ENCODE measurements at places on chromosomes 2 and 18.
A peak's percentile ranks its signal among the peaks of the same experiment; 100 is the strongest.

- DNase-seq: no peak
Measured at GRCh38 chr2:41707790-41708451, 339.9 kb upstream of the PKDCC start.

DNA sequence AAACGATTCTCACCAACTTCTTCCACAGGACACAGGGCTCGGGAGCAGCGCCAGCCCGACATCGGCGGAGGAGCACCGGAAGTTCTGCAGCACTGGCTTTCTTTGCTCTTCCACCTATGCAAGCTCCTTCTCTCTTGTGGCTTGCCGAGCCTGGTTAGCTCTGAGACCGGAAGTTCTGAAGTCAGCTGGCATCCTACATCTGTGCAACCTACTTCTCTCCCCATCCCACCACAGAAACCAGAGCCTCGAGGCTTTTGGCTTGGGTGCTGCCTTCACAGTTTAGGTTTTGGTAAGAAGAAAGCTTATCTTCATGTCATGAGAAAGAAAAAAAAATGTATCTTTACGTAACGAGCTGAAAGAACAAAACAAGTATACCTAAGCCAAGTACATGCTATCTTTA is 111.7 kb downstream of the ANKRD44 start:
- peak; percentile 2 for DNase-seq

- no peak for DNase-seq
Measured at GRCh38 chr2:64562148-64562784, 38.1 kb downstream of the AFTPH start.

DNA sequence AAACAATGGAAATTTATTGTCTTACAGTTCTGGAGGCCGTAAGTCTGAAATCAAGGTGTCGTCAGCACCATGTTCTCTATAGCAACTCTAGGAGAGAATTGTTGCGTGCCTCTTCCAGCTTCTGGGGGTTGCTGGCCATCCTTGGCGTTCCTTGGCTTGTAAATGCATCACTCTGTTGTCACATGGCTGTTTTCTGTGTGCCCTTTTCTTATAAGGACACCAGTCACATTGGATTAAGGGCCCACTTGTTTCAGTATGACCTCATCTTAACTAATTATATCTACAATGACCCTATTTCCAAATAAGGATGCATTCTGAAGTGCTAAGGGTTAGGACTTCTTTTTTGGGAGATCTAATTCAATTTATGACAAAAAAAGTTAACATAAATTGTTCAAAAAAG is 1.4 kb upstream of the PLEK start:
- no peak for DNase-seq

DNA sequence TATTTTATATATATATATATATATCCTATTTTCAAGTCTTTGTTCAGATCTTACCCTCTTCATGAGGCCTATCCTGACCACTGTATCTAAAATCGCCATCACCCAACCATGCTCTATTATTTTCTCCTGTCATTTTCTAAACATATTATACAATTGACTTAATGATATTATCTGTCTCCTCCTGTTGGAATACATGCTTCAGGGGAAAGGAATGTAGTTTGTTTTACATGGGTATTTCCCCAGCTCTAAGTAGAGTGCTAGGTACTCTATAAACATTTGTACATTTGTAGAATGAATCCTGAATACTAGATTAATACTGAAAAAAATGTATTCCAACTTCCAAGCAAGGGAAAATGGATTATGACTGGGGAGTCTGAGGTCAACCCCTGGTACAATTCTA is 26.2 kb downstream of the TTC21B start:
- DNase-seq: no peak

DNA sequence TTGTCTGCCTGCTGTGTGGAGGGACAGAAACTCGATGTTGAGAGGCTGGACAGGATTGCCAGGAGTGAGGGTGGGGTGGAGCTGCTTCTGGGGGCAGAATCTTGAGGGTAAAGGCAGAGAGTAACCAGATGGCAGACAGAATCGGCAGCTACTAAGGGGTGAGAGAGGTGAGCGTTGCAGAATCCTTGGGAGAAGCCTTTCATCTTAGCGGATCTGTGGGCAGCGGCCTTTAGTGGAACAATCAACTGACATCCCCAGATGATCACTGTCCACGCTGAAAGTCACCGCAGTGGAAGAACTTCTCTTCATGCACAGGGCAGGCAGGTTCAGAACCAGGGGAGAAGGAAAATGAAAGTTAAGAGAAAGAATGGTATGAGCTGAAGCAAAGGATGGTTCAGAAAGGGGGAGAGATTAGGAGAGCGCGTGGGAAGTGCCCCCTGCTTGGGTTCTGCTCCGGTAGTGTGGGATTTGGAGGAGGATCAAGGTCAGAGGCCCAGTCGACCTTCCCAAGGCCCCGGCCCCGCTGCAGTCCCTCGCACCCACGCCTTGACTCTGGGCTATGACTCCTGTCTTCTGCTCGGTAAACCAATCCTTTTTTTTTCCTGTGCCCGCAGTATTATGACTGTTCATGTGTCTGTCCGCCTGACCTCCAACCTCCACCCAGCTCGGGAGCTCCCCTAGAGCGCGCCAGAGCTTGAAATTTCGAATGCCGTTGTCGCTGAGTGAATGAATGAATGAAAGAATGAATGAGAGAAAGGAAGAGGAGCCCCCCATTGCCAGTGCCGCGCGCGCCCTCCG is 584 bp downstream of the BOLA3 start:
- DNase-seq: no peak

- no peak for DNase-seq
Measured at GRCh38 chr2:62732262-62732777, 26.8 kb downstream of the EHBP1 start.

GRCh38 chr2:88896971-88897370 is 205.5 kb downstream of the RPIA start:
- DNase-seq: no peak

DNA sequence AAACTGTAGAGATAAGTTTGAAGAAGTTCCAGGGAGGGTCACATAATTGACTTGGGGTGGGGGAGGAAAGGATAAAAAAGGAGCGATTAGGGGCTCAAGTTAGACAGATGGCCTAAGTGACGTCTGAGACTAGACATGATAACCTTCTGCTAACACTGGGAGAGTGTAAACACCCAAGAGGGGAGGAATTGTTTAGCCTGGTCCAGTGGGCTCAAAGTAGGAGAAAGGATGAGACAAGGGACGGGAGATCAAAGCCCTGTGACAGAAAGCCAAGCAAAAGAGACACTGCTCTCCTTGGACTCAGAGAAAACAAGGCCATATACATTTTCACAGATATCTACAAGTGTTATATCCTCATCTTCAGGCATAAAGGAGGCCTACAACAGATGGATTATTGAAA is 45.5 kb upstream of the IHH start:
- DNase-seq: no peak

GRCh38 chr2:15693926-15694588 is 102.4 kb downstream of the DDX1 start:
- DNase-seq: no peak

- DNase-seq: peak; percentile 14
Measured at GRCh38 chr2:235027558-235028214, 75.9 kb downstream of the SH3BP4 start.

DNA sequence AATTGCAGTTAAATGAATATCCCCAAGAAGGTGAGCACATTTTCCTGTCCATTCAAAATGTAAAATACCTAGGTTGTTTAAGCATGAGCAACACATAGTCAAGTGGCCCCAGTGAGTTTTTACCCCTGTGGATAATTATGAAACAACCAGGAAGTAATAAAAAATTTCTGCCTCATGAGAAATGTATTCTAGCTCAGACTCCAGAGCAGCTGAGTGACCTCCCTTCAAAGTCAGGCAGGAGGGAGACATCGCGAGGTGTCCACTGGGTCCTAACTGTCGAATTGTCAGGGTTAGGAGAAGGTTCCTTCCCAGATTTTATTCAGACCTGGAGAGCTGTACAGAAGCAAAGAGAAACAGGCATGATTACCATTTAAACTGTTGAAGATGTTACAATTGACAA is 416.6 kb upstream of the SMIM21 start:
- no peak for DNase-seq

DNA sequence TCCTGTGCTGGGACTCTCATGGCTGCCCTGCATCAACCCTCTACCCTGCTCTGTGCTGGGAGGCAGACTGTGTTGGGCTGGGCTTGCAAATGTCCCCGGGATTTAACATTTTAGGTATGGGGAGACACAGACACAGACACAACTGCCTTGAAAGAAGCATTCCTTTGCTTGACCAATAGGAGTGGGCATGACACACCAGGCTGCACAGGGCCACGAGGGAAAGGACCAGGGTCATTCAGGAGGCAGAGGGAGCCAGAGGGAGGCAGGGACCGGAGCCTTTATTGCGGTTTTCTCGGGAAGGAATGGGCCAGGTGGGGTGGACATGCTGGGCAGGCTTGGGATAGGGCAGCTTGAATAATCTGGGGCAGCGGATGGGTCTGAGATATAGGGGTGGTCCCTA is 238.7 kb upstream of the COPS8 start:
- DNase-seq: no peak

DNA sequence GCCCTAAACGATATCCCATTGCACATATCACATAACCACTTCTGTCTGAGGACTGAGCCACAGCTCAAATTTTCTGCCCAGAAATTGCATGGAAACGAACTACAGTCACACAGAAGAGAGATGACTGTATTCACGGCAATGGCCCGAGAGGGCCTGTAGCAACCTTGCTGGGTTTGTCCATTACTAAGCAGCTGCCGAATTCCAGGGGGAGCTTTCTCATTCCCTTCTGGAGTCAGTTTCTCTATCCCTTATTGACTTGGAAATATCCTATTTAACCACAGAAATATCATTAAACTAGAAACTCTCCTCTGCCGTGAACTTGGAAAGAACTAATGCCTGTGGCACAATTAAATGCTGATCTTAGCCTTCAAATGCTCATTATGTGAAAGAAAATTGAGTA is 183.9 kb downstream of the DNER start:
- DNase-seq: no peak

DNA sequence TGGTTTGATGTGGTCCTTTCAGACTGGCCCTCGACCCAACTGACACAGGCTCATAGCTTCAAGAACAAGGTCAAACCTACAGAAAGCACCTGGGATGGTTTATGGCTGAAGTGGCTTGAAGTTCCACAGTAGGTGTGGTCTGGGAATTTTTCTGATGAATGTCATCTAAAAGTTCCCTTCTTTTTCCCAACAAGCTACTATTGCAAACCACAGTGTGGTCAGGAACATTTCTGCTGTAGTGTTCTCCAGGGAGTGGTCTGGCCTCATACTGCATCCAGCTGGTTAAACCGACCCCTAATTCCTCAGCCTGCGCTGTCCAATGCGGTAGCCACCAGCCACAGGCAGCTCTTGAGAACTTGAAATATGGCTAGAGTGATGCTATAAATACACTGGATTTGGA is 92.7 kb downstream of the FAM124B start:
- DNase-seq: no peak

GRCh38 chr18:48098007-48098406 is 167.5 kb upstream of the SMAD2 start:
- no peak for DNase-seq

DNA sequence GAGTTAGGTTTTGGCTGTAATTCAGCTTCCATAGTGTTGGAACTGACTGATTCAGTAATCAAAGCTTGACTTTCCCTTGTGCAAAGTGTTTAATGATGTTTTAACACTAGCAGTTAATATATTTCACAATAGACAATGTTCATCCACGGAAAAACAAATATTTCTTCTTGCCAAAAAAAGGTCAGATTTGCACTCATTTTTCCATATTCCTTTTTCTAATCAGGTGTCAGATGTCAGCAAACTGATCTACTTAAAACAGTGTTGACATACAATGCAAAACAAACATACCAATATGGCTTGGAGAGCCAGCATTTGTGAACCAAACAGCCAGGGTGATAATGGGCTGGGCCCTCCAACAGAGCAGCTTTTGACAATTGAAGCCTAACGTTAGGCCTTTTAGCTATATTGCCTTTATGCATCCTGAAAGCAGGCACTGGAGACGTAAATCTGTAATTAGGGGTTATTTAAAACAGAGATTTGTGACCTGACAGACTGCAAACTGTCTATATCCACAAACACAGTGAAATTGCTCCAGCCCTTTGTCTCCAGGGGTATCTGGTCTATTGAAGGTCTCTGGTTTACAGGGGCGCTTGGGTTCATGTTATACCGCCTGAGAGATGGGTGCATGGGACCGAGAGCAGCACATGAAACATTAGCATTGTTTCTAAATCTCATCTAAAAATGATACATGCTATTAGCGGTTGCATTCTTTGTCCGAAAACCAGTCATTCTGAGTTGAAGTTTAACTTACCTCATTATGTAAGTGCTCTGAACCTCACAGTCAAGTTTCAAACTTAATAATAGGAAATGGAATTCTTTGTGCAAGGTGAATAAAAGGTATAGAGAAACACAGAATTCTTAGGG is 7.1 kb upstream of the CDCA7 start:
- no peak for DNase-seq

DNA sequence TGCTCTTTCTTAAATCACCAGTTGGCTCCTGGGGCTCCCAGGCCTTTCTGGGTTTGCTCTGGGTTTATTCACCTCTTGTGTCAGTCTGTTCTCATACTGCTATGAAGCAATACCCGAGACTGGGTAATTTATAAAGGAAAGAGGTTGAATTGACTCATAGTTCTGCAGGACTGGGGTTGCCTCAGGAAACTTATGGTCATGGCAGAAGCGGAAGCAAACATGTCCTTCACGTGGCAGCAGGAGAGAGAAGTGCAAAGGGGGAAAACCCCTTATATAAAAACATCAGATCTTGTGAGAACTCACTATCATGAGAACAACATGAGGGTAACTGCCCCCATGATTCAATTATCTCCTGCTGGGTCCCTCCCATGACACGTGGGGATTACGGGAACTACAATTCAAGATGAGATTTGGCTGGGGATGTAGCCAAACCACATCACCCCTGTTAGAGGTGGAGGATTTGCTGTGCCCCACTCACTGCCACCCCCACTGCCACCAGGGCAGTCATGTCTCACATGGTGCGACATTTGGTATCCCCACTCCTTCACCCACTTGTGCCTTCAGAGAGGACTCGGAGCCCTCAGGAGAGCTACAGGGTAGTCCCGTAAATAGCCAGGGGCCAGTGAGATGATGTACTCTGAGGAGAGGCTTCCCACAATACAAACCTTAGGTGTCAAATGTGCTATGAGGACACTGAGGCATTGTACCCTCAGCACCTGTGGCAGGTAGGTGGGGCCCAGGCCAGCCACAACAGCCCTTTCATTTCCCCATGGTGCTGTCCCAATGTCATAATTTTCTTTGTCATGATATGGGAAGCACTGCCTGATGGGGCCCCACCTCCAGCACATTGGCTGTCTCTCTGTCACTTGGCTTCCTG is 35.7 kb downstream of the CDC42EP3 start:
- no peak for DNase-seq

GRCh38 chr2:102194609-102195268 is 7.9 kb downstream of the IL1RL2 start:
- no peak for DNase-seq

GRCh38 chr2:218009231-218009630 is 6.4 kb upstream of the TNS1 start:
- DNase-seq: no peak

DNA sequence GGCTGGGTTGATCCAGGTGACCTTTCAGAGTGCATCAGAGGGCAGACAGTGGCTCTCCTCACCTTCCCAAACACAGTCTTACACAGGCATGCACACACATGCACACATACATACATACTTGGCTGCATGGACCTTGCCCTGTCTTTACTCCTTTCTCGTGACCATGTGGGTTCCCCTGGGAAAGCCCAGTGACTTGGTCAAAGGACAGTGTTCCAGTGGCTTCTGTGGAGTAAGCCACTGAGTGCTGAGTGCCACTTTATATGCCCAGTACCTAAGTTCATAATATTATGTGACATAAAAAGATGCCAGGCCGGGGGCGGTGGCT is 249.4 kb downstream of the MYCN start:
- no peak for DNase-seq
